Stimulated activated CD4-positive, alpha-beta T cell treated with anti-CD3 and anti-CD28 coated beads, Interleukin-4, amount 100 ng/mL, for 24 hours (primary cell): ENCODE measurements at places on chromosomes 13 and 19.
A peak's percentile ranks its signal among the peaks of the same experiment; 100 is the strongest.

DNA sequence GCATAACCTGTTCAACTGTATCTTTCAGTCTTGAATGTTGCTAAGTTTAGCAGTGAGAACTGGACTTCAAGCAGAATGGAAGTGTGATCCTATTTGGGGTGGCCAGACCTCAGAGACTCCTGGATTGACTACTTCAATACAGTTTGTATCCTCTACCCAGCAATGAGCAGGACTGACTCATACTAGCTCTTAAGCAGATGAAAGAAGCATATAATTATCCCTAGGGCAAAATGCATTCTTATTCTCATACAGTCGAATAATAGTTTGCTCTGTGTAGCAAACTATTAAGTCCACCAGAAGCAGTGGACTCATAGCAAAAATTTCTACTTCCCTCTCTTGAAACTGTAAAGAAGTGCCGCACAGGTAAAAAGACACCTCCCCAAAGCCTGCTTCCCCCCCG, 46.4 kb upstream of the FAM216B start:
- no peak for DNase-seq

DNA sequence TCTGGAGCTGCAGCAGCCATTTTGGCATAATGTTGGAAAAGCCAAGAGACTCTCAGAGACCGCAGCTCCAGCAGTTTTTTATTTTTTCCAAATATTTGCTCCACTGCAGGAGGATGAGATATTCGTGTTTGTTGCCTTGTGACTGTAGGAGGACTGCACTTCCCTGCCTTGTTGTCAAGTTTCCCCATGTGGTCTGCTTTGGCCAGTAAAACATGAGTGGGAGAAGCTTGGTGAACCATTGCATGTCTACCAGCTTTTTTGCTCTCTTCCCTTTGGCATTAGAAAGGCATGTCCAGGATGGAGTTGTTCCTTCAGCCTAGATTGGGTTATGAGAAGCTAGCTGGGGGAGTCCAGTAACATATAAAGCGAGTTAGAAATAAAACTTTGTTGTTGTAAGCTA, 47.7 kb upstream of the ALOX5AP start:
- no peak for DNase-seq

- peak; percentile 7 for DNase-seq
Observed at GRCh38 chr13:108961542-108962125, 332.2 kb downstream of the MYO16 start.

- no peak for DNase-seq
Observed at GRCh38 chr13:63517371-63517770, 2101.7 kb upstream of the PCDH20 start.

DNA sequence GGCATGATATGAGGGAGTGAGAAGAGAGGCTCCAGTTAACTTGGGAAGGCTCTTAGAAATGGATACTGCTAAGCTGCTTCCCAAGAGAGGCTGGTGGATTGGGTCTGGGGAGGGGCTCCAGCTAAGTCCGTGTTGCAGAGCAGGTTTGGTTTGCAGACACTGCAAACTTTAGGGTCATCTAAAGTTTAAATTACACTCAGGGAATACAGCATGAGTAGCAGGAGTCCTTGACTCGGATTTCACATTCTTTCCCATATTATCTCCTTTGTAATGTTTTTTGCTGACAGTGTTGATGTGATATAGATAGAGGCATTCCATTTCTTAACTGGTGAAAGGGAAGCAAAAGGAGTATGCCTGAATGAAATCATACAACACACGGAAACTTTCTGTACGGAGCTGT, 31.9 kb downstream of the SGCG start:
- DNase-seq: no peak

- no peak for DNase-seq
Observed at GRCh38 chr19:54173951-54174834, 1.2 kb upstream of the TMC4 start.

GRCh38 chr19:40623403-40624251, 22.5 kb downstream of the LTBP4 start:
- DNase-seq: no peak

GRCh38 chr19:31804668-31805067, 455.4 kb upstream of the TSHZ3 start:
- no peak for DNase-seq

DNA sequence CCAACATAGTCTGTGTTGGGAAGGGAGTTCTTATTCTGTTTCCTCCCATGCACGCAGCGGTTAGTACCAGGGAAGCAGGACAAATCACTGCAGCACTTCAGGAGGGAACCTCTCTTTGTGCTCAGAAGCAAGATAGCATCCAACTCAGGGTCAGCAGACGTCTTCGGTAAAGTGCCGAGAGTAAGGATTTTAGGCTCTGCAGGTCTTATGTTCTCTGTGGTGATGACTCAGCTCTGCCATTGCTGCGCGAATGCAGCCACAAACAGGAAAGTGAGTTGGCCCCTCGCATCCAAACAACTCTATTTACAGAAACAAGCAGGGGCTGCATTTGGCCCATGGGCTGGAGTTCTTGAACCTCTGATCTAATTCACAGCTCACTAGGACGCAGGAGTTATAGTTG, 122.1 kb upstream of the SPATA13 start:
- DNase-seq: no peak

- no peak for DNase-seq
Observed at GRCh38 chr13:101565317-101565716, 112.8 kb downstream of the ITGBL1 start.

DNA sequence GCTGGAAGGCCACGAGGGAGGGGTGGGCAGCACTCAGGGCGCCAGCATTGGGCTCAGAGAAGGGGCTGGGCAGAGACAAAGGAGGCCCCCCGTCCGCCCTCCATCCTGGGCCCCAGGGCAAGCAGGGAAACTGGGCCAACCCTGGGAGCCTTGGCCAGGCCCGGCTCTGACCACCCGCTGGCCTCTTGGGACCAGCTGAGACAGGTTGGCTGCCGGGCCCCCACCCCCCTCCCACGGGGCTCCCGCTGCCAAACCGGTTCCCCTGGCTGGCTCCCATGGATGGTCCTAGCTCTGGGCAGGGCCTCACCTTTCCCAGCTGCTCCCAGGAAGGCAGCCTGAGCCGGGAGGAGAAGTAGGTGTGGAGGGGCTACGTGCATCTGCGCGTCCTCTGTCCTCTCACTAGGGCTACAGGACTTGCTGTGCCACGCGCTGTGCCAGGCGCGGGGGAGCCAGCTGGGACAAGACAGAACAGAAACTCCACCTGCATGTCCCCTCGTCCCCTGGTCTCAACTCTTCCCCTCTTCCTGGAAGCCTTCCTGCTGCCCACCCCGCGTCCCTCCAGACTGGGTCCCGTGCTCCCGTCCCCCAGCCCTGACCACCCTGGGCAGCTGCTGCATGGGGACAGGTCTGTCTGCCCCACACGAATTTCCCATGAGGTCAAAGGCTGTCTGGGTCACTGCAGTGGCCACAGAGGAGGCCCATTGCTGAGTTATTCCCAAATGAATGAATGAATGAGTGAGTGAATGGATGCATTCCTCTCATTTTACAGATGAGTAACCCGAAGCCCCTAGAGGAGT, 29.1 kb upstream of the NCCRP1 start:
- DNase-seq: no peak

- no peak for DNase-seq
Observed at GRCh38 chr19:29505097-29505824, 20.5 kb upstream of the VSTM2B start.

GRCh38 chr13:26664876-26665275, 95.7 kb downstream of the GPR12 start:
- no peak for DNase-seq

GRCh38 chr13:71316792-71317363, 550.1 kb downstream of the DACH1 start:
- DNase-seq: no peak

DNA sequence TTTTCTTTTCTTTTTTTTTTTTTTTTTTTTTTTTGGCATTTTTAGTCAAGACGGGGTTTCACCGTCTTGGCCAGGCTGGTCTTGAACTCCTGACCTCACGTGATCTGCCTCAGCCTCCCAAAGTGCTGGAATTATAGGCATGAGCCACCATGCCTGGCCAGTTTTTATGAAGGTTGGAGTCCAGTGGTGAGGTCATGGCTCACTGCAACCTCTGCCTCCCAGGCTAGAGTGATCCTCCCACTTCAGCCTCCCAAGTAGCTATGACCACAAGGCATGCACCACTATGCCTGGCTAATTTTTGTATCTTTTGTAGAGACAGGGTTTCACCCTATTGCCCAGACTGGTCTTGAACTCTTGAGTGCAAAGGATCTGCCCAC, 4.2 kb downstream of the SNRPA start:
- DNase-seq: no peak

GRCh38 chr19:7509625-7510024, 6.3 kb upstream of the ZNF358 start:
- no peak for DNase-seq

GRCh38 chr13:21703846-21704245, 33.0 kb downstream of the FGF9 start:
- DNase-seq: no peak

DNA sequence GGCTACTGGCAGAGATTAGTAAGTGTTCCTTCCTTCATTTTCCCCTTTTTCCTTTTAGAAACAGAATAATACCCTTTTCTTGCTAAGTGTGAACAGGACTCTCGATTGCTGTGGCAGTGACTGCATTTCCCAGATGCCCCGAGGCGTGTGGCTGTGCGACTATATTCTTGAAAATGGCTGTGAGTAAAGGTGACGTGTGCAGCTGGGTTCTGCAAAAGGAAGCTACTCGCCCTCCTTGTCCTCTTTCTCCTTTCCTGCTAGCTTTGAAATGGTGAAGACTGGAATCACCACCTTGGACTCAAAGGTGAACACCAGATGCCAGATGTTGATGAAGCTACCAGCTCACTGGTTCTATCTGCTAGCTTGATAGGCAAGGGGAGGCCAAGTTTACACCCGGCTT, 121.4 kb downstream of the MIPEP start:
- DNase-seq: no peak

DNA sequence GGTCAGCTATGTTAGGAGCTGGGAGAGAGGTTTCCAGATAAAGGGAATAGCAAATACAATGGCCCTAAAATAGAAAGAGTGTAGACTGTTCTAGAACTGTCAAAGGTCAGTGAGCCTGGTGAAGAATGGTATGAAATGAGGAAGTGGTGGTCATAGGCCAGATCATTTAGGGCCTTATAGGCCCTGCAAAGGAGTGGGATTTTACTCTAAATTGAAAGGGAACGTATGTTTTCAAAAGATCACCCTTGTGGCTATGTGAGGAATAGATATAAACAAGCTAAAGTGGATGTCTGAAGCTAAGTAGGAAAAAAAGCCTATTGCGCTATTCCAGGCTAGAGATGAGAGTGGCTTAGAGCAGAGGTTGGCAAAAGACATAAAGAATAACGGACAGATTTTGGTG, 70.7 kb upstream of the TDRD3 start:
- DNase-seq: no peak

- DNase-seq: no peak
Observed at GRCh38 chr19:46481223-46481848, 10.0 kb upstream of the PNMA8A start.

DNA sequence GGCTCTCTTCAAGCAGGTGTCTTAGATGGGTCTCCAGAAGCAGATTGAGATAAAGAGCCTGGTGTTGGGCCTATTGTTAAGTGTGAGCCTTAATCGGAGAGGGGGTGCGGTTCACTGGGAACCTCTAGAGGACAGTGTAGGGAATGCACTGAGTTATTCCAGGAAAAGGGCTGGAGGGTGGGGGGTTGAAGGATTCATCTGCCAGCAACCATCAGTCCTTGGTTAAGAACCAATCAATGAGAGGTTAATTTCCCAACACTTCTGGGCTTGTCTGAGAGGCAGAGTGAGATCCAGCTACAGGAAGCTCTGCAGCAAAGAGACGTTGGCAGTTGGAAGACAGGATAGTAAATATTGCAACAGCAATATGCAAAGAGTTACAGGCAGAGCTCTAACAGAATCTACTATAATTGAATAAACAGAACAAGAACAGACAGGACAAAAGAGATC, 28.7 kb downstream of the CYP4F2 start:
- DNase-seq: peak; percentile 47

DNA sequence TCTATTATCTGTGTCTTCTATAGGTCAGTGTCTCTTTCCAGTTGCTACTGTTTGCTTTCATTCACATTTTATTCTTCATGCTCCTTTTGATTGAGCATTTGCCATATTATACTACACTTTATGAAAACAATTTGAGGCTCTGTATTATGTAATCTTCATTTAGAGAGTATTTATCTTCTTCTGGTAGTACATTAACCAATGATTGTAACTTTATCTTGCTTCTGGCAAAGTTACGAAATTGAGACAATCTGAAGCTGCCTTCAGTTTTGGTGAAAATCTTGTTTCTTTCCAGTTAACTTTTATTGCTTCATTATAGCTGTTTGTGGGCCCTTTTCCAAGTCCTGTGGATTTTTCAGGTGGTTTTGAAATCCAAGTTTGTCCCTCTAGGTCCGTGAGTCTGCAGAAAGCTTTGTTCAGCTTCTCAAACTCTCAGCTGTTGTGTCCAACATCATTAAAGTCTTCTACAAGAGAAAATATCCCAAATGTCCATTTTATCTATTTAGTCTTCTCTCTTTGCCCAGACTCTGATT, 1255.4 kb upstream of the SPRY2 start:
- DNase-seq: no peak

- DNase-seq: no peak
Observed at GRCh38 chr19:9054765-9055164, 32.1 kb upstream of the OR1M1 start.

DNA sequence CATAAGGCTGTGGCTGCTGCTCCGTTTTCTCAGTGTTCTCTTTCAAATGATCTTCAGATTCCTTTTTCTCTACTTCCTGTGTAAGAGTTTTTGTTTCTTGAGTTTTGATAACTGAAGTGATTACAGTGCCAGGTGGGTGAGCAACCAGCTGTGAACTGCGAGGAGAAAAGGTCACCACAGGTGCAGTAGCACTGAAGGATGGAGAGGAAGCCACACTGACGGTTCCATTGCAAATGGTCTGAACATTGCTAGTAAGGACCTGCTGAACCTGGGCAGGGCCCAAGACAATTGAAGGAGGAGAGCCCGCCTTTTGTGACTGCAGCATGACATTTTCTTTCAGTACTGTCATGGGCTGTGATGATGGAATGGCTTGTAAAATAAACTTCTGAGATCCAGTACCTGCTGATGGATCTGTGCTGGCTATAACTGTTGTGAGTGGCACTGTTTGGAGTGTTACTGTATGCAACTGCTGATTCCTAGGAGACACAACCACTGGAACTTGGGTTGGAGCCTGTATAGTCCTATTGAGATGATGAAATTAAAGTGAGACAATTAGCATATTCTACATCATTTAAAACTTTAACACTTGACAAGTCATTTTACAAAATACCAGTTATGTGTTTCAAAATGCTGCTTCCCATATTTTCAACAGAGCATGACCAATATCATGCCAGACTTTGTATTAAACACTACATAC, 85.5 kb downstream of the ELF1 start:
- no peak for DNase-seq

DNA sequence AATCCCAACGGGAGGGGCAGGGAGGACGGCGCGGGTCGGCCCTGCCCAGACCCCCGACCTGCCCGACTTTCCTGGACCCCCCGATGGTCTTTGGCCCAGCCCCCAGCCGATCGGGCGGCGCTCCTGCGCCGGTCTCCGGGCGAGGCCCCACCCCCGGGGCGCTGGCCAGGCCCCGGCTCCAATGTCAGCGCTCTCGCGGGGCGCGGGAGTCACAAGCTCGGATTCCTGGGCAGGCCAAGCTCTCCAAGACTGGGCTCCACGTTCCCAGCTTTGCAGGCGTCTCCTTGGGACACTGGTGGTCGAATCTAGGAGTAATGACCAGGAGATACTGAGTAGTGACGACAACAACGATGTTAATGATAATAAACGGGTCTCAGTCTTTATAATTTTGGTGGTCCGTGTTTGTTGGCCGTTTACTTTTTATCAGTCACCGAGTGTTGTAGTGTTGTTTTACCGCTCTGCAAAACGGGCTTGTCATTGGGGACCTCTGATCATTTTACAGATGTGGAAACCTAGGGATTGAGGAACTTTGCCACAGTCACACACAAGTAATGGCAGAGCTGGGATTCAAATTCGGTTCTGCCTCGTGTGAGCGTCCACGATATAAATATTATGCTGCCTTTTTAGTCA, 545 bp downstream of the RAD23A start:
- peak; percentile 65 for DNase-seq
